Activated CD4-positive, alpha-beta T cell treated with anti-CD3 and anti-CD28 coated beads, Interleukin-2, amount 10 ng/mL, durations not matched to agents 7 days and 5 days (primary cell): ENCODE measurements at places on chromosomes 4 and X. TPM values are rescaled to one million over a fixed set of nuclear protein-coding genes. Genes with fewer than 3 reads are reported as not detected.
A peak's percentile ranks its signal among the peaks of the same experiment; 100 is the strongest.

DNA sequence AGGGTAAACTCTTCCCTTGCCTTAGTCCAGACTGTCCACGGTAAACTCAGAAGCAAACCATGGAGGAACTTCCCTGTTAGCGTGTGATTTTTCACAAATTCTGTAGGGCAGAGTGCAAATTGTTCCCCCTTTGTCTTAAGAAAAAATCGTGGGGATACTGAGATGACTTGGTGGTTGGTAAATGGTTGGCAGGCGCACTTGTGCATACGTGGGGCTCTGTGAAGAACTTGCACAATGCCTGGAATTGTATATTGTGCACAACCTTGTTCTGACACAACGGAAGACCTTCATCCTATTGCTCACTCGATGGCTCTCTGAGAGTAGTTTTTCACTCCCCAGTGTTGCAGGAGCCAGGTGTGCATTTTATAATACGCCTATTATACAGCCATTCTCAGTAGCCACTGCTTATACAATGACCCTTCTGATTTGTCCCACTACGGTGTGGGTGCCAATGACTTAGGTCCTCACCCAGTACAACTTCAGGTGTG, 150.0 kb downstream of the SPRY1 start:
- H3K36me3 ChIP-seq = no peaks in the 10 kb centered on the region
- H3K27ac ChIP-seq = no peak overlapping the region
- no peaks in the 10 kb centered on the region for H3K4me1 ChIP-seq

GRCh38 chr4:11623726-11624037, 195.0 kb upstream of the HS3ST1 start:
- no peak overlapping the region for H3K4me3 ChIP-seq
- no peaks in the 10 kb centered on the region for H3K36me3 ChIP-seq
- H3K27me3 ChIP-seq = no peaks in the 10 kb centered on the region
- DNase-seq = peak; percentile 11
- H3K4me1 ChIP-seq = no peaks in the 10 kb centered on the region
- no peak overlapping the region for H3K27ac ChIP-seq

Gene CXCL3
- total RNA-seq = not detected

Gene ZMAT1
- 6.5 TPM for total RNA-seq

Gene DCAF8L2
- not detected for total RNA-seq
